ENCODE measurements at places on chromosomes 3 and 15.

- DNase-seq = no peak
These were observed 259.2 kb upstream of the CCDC54 start for GRCh38 chr3:107117922-107118536.

GRCh38 chr15:98719137-98719740, 70.9 kb downstream of the IGF1R start:
- DNase-seq = no peak

DNA sequence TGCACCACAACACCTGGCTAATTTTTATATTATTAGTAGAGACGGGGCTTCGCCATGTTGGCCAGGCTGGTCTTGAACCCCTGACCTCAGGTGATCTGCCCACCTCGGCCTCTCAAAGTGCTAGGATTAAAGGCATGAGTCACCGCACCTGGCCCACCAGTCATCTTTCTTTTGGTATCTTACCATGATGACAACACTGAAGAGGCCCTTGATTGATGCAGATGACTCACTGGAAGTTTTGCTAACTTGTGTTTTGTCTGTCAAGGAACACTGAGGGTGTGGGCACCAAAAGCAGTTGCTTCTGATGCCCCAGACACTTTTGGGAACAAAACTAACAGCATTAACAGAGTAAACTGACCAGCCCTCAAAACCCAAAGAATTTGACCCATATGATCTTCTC, 88.3 kb downstream of the MYO5A start:
- no peak for DNase-seq

DNA sequence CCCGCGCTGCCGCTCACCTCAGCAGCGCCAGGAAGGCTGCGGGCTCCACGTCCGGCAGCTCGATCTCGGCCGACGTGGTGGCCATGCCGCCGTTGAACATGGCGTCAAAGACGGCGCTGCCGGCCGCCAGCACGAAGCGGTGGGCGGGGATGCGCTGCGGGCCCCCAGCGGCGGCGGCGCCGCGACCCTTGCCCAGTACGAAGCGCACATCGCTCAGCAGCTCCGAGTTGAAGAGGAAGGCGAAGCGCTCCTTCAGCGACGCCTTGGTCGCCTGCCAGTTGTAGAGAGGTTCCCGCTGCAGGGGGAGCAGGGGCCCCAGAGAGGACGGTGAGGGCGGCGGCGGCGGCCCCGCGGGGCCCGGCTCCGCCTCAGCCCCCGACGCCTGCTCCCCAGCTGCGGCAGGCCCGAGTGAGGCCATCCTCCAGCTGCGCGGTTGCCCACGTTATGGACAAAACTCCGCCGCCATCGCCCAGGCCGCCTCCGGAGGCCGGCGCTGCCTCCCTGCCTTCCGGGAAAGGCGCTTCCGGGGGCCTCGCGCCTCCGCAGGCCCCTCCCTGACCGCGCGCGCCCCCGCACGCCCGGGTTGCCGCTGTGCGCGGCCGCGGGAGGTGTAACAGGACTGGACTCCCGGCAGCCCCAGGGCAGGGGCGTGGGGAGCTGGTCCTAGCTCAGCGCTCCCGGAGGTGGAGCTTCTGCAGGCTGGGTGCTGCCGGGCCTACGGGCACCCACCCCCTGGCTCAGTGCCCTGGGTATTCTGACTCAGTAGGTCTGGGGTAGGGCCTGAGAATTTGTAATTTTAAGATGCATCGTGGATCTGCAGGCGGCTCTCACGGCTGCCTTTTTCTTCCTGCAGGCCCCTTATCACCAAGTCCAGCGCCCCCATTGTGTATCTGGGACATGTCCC, at the start of gene BTBD1:
Gene BTBD1, minus strand, starts transcription at position 519 of the 904 bp plus-strand sequence. Its CDS starts 101 bp downstream, at position 418.
- DNase-seq = peak; percentile 67

GRCh38 chr3:96755519-96755918, 58.9 kb upstream of the EPHA6 start:
- DNase-seq = no peak

Measured in stimulated activated CD4-positive, alpha-beta T cell treated with anti-CD3 and anti-CD28 coated beads, Interleukin-1b, Interleukin-23, amount 100 ng/mL, for 1 hour (primary cell).